ENCODE measurements at places on chromosomes 4 and X. TPM values are rescaled to one million over a fixed set of nuclear protein-coding genes. Genes with fewer than 3 reads are reported as not detected.

The SOD3 gene
- total RNA-seq, result 9.1 TPM

The HTR2C gene
- not detected for total RNA-seq

The IL3RA gene
- 7.8 TPM for total RNA-seq

The PALLD gene
- 86.1 TPM for total RNA-seq

The AGTR2 gene
- total RNA-seq, result 38.0 TPM

The PASD1 gene
- total RNA-seq, result 0.04 TPM

The CENPVL2 gene
- total RNA-seq, result not detected
